ENCODE measurements at places on chromosomes 2 and 18. TPM values are rescaled to one million over a fixed set of nuclear protein-coding genes. Genes with fewer than 3 reads are reported as not detected.

The PLCD4 gene
- 0.62 TPM for total RNA-seq

The ALK gene
- total RNA-seq = not detected

The NEU2 gene
- total RNA-seq = not detected

The POTEI gene
- not detected for total RNA-seq

The XIRP2 gene
- not detected for total RNA-seq

The SRD5A2 gene
- total RNA-seq = not detected

The ACOXL gene
- 0.83 TPM for total RNA-seq

The EVA1A gene
- total RNA-seq = not detected

The NT5C1B gene
- not detected for total RNA-seq

The GKN2 gene
- not detected for total RNA-seq

The PIK3C3 gene
- total RNA-seq = 53.5 TPM

The MYO3B gene
- 0.57 TPM for total RNA-seq

The KCNS3 gene
- total RNA-seq = 0.07 TPM

The GAD1 gene
- total RNA-seq = 5.3 TPM

The NLRC4 gene
- 0.07 TPM for total RNA-seq

The CNTNAP5 gene
- not detected for total RNA-seq

The FZD7 gene
- total RNA-seq = 1.5 TPM

The ALPP gene
- not detected for total RNA-seq

The SPR gene
- 10.9 TPM for total RNA-seq

The ANKRD62 gene
- not detected for total RNA-seq

The LYPD6 gene
- not detected for total RNA-seq

The AOX1 gene
- total RNA-seq = not detected

The UGT1A5 gene
- total RNA-seq = not detected

The TBR1 gene
- 0.05 TPM for total RNA-seq

The SLC8A1 gene
- total RNA-seq = 1.8 TPM

The SLC9A4 gene
- total RNA-seq = not detected

The RPRM gene
- total RNA-seq = 0.20 TPM

The ADRA2B gene
- total RNA-seq = 0.12 TPM

The PASK gene
- 101 TPM for total RNA-seq

The KLHL14 gene
- not detected for total RNA-seq

The PJVK gene
- 2.5 TPM for total RNA-seq

The CROCC2 gene
- not detected for total RNA-seq

The IGFBP5 gene
- not detected for total RNA-seq

The MFSD2B gene
- total RNA-seq = 0.12 TPM

The STPG4 gene
- not detected for total RNA-seq

The GNAL gene
- total RNA-seq = 0.24 TPM

The CXCR1 gene
- total RNA-seq = not detected

The SLC35F5 gene
- 29.0 TPM for total RNA-seq

The TSHZ1 gene
- 13.5 TPM for total RNA-seq

The SERPINB3 gene
- not detected for total RNA-seq

The C18orf32 gene
- total RNA-seq = 28.7 TPM

The CCL20 gene
- total RNA-seq = 3.2 TPM

All from activated T-helper 1 cell treated with anti-CD3 and anti-CD28 coated beads, Interleukin-12 subunit alpha, Interleukin-12 subunit beta, Interleukin-2, Interleukin-4 antibody, amounts not matched to agents 30 ng/mL and 10 ng/mL and 1 ng/mL, durations not matched to agents 14 hours and 24 hours and 36 hours (primary cell).